ENCODE measurements at places on chromosomes 5 and 9.
A peak's percentile ranks its signal among the peaks of the same experiment; 100 is the strongest.

DNA sequence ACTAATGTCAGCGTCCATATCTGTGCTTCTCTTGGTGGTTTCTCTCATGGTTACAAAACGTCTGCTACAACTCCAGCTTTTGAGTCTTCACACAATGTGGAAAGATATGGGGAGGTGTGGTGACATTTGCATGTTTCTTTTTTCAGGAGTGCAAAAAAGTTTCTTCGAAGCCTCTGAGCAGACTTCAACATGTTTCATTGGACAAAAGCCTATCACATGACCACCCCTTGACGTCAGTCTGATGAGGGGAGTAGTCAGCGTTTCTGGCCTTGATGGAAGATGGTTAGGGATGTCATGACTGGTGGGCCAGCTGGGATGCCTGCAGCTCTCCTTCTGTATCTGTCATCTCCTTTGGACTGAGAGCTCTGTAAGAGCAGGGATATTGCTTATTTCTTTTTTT lies 61.4 kb downstream of the PTPDC1 start:
- DNase-seq: no peak

GRCh38 chr5:78523314-78524193 lies 125.0 kb downstream of the LHFPL2 start:
- no peak for DNase-seq

- DNase-seq: no peak
Measured at GRCh38 chr5:176528301-176528700, 8.9 kb downstream of the RNF44 start.

- no peak for DNase-seq
Measured at GRCh38 chr5:116912221-116912620, 337.6 kb upstream of the SEMA6A start.

- DNase-seq: no peak
Measured at GRCh38 chr9:129362287-129363000, 184.4 kb upstream of the IER5L start.

DNA sequence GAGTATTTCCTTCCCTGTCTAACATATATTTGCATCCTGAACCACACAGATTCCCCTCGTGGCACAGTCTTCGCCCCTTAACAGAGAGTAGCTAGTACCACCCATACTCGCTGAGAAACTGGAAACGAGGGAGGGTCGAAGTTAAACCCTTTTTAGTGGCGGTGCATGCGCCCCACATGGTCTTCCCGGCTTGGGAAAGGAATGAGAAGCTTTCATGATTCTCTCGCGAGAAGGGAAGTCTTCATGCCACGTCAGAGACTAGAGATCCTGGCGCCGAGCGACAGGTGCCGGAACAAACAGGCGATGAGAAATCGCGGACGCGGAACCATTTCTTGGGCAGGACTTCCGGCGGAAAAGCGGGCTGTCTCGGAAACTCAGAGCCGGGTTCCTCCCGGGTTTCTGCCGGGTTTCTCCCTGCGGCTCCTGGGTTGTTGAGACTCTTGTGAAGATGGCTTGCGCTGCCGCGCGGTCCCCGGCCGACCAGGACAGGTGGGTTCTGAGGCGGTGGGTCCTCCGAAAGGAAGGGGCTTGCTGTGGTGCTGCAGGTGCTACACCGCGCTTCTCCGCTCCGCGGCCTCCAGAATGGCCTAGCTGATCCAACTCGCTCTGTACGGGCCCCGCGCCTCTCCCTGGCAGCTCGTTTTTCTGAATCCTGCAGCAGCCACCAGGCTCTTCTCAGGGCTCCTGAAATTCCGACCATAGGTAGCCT lies at the start of gene SRP19:
SRP19 (plus strand) TSS at position 359 of the 709 bp plus-strand sequence; CDS start at position 449, 90 bp downstream.
- peak; percentile 62 for DNase-seq

DNA sequence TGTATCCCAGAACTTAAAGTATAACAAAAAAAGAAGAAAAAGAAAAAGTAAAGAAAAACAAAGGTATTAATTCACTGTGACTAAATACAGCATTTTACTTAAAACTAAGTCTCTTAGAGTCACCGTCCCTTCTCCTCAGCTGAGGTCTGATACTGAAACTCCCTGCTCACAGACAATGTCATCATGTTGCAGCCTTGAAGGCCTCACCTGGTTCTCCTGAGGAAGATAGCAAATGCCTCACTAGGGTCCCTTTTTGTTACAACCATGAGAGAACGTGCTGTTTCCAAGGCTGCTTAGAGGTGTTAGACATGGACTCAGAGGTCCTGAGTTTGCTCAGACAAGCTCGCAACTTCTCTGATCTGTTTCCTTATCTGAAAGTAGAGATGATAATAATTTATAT lies 357.2 kb downstream of the MTRR start:
- DNase-seq: no peak

- DNase-seq: no peak
Measured at GRCh38 chr9:16139774-16140173, 586.9 kb downstream of the CCDC171 start.

DNA sequence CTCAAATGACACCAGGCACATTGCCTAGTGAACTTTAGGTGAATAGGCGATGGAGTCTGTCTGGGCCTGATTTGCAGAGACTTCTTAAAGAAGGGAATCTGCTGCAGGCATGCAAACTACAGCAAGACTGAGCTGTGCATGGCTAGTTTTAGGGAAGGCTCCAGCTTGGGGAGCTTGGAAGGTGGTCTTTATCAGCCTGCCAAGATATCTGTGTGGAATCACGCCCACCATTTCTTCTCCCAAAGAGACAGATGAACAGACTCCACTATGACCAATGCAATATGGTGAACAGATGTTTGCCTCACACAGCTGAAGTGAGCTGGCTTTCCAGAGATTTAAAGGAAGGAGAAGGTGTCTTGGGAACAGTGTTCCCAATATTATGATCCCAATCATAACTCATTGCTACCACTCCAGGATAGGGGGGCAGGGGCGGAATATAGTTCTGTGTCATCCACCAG lies 129.0 kb upstream of the HMHB1 start:
- no peak for DNase-seq

DNA sequence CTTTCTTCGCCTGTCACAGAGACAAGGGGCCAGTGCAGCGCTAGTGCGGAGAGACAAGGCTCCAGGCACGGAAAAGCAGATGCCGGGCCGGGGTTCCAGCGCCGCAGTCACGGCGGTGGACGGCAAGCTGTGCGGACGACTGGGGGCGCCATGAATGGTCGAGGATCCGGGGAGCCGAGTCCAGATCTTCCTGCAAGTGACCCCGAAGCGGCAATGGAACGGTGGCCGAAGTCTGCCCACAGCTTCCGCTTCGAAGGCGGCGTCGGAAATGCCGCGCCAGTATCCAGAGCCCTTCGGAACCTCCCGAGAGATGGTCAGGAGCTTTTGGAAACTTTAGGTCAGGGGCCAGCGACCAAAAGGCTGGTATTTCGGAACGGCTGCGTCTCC lies 601 bp upstream of the FAF2 start:
- no peak for DNase-seq

DNA sequence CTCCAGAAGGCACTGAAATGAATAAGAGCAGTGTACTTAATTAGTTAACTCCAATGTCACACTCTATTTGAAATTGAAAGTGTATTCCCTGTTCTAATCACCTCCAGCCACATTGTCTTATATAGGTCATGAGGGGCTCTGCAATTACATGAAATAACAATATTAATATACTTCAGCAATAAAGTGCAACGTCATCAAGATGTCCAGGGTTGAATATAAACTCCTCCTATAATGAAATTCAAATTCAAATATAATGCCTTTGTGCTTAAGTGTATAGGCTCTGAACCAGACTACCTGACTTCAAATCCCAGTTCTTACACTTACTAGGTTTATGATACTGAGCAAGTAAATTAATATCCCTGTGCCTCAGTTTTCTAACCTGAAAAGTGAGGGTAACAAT lies 195.6 kb upstream of the SMC2 start:
- no peak for DNase-seq

DNA sequence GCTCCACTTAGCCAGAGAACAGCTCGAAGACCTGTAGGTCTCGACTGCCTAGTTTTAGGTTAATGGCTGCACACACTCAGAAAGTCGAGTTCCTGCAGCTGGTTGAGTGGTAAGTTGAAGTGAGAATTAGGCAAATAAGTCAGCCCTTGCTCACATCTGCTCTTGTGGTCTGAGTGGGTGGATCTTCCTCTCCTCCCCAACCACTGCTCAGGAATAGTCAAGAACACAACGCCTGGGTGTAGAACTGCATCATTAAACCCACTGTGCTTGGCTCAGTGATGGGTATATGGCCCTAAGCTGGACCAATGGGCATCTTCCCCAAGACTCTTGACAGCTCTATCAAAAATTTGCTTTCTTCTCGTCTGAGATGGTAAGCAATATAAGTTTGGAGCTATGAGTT lies 20.9 kb upstream of the ADAM19 start:
- no peak for DNase-seq

DNA sequence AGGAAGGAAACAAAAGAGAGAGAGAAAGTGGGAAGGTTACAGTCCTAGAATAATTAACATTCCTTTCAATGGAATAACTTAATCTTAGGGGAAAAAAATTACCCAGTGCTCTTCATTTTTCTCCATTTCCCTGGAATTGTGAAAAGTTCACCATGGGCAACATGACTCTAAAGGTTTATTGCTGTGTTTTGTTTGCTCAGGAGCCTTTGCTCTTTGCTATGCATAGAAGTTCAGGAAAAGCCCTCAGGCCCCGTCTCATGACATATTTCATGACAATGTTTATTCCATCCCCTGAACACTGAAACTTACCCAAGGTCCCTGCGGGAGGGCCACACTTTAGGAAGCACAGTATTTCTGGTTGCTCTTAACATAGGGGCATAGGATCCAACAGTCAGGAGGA lies 9.8 kb upstream of the CTSL start:
- no peak for DNase-seq

DNA sequence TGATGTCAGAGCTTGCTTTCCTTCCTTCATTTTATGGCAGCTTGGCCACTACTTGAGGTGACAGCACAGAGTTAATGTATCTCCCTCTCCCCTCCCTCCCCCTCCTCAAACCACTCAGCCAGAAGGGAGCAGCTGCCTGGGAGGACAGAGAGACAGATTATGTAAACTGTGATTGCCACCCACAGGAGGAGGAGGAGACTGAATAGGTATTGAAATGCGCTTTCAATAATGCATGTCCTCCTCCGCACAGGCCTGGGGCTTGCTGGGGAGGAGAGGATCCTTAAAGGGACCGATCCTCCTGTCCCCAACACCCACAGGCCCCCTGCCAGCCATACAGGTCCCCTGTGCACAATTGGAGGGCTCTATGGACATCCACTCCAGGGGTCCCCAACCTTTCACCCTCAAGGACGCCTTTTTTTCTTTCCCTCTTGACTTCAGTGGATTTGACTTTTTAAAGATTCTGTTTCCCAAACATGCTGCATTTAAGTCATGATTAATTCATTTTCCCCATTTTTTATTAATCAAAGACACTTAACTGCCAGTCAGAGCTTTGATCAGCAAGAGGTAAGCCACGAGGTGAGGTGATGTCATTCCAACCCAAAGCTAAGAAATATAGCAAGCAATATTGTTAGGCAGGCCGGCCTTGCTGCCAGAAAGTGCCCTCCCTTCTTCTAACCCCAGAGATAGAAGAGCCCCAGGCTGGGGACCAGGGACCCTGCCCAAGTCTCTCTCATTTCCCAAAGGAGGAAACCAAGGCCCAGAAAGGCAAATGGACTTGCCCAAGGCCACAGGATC lies 47.5 kb upstream of the CPLX2 start:
- DNase-seq: no peak

GRCh38 chr5:79851391-79851863 lies 139.6 kb downstream of the MTX3 start:
- DNase-seq: no peak

DNA sequence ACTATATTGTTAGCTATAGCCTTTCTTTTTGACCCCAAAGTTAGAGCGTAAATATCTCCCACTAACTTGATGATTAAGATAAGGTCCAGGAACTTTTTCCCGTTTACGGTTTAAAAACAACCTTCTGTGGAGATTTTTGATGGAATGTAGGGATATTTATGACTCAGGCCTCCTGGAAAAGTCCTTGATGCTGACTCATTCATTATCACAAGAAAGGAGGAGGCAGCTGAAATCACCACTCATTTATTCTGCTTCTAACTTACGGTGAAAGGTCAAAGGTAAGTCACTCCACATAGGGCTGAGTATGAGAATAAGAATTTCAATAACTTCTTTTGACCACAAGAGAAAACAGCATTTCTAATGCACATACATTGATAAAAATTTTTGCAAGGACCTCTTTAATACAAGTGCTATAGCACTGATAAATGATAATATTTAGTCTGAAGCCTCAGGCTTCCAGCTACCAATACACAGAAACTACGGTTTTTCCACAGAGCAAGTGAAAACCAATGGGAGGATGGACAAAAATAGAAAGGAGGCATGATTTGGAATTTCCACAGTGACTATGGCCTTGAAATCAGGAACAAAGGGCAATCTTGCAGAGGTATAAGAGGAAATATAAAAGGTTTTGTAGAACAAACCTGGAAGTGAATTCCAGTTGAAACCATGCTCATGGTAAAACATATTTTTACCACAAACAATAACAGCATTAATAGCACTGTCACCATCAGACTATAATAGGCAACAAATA lies 146.5 kb downstream of the PPP2R2B start:
- DNase-seq: no peak

DNA sequence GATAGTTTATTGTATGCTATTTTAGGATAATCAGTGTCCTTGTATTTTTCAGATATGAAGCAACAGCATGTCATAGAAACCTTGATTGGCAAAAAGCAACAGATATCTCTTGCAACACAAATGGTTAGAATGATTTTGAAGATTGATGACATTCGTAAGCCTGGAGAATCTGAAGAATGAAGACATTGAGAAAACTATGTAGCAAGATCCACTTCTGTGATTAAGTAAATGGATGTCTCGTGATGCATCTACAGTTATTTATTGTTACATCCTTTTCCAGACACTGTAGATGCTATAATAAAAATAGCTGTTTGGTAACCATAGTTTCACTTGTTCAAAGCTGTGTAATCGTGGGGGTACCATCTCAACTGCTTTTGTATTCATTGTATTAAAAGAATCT lies 14.5 kb downstream of the CCT5 start:
- DNase-seq: no peak

DNA sequence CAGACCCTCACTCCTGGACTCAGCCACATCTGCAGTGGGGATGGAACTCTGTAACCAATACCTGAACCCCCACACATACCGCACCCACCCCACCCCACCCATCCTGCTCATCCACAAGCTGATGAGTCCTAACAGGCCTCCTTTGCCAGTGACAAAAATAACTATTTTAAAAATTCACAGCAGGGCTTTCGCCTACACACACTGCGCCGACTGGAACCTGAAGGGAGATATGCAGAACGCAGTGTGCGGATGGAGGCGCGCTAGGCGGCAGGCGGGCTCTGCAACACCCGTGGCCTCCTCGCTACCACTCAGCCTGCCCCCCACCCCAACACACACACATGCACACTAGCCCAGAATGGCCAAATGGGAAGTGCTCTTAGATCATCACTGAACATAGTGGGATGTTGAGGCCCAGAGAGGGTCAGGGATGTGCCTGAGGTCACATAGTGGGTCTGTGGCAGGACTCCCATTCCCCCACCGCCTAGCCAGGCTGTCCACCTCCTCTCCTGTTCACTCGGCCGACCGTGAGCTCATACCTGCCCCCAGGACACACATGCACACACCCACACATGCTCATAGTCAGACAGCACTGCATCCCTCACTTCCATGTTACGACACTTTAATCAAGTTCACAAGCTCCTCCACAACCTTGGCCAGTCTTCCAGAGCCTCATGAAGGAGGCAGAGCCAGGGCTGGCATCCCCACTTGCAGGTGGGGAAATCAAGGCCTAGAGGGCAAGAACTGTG lies 6.3 kb upstream of the CAMK2A start:
- no peak for DNase-seq

Measured in stimulated activated CD4-positive, alpha-beta T cell treated with anti-CD3 and anti-CD28 coated beads, Interleukin-1b, Interleukin-23, amount 100 ng/mL, for 1 hour (primary cell).